ENCODE measurements at places on chromosomes 13 and 19.

DNA sequence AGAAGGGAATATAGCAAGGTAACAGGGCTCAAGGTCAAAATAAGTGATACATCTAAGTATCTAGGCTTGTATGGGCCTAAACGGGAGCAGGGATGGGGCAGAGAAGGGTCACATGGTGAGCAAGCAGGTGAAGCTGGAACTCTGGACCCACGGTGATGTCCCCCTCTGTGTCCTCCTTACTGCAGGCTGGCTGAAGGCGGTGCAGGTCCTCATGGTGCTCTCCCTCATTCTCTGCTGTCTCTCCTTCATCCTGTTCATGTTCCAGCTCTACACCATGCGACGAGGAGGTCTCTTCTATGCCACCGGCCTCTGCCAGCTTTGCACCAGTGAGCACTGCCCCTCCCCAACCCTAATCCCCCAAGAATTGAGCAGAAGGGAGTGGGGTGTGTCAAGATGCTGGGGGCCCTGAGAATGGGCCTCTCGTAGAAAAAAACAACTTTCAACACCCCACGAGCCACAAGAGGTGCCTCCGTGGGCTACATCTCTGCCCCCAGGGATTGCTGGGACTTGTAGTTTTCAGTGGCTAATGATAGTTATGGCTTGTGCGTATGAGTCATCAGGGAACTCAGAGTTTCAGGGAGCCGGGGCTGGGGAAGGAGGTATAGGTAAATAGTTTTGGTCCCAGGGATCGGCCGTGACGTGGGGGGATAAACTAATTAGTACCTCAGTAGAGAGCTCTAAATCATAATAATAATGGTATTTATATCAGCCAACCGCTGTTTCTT, 4.0 kb downstream of the EMP3 start:
- no peak for DNase-seq

DNA sequence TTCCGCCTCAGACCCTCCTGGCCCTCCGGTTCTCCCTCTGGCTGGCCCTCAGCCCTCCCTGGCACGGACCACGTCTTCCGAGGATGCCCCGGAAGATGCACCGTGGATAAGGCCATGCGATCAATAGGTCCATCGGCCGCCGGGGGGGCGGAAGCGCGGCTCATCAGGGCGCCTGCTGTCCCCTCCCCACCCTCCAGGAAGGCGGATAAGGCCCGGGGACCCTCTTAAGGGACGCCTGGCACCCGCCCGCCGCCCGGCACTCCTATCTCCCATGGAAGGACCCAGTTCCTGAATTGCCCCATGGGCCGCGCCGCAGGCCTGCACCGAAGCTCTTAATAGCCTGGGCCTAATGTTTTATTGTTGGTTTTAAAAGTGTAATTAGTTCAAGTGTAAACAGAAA, 46.2 kb upstream of the TCF3 start:
- DNase-seq: no peak

DNA sequence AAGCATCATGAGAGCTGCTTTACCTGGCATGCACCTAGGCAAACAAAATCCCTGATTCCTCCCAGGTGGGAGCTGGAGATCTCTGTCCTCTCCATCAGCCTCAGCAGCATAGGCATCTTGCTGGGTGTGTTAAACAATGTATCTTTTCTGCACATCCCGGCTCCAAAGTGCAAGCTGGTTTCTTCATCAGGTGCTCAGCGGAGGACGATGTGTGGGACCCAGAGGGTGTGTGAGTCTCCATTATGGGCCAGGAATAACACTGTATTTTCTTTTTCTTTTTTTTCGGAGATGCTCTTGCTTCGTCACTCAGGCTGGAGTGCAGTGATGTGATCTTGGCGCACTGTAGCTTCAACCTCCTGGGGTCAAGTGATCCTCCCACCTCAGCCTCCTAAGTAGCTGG, 9.9 kb downstream of the CNFN start:
- DNase-seq: no peak

GRCh38 chr13:61833228-61833627, 417.6 kb upstream of the PCDH20 start:
- DNase-seq: no peak

GRCh38 chr19:6533746-6534418, 3.1 kb downstream of the TNFSF9 start:
- no peak for DNase-seq

DNA sequence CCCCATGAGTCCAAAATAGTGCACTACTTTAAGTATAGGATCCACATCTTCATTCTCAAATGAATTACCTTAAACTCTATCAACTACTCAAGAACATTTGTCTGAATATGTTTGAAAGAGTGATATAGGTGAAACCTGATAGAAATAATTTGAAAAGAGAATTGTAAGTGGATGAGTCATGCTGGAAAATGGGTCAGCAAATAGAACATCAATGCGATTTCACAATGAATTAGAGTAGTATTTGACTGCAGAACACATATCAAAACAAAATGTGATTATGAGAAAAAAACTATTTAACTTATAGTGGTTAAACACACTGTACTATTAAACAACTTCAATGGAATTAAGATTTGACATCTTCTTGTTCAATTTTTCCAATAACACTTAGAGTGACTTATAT, 300.6 kb upstream of the KLHL1 start:
- DNase-seq: no peak

GRCh38 chr13:65937251-65937650, 1292.9 kb downstream of the PCDH9 start:
- DNase-seq: no peak

DNA sequence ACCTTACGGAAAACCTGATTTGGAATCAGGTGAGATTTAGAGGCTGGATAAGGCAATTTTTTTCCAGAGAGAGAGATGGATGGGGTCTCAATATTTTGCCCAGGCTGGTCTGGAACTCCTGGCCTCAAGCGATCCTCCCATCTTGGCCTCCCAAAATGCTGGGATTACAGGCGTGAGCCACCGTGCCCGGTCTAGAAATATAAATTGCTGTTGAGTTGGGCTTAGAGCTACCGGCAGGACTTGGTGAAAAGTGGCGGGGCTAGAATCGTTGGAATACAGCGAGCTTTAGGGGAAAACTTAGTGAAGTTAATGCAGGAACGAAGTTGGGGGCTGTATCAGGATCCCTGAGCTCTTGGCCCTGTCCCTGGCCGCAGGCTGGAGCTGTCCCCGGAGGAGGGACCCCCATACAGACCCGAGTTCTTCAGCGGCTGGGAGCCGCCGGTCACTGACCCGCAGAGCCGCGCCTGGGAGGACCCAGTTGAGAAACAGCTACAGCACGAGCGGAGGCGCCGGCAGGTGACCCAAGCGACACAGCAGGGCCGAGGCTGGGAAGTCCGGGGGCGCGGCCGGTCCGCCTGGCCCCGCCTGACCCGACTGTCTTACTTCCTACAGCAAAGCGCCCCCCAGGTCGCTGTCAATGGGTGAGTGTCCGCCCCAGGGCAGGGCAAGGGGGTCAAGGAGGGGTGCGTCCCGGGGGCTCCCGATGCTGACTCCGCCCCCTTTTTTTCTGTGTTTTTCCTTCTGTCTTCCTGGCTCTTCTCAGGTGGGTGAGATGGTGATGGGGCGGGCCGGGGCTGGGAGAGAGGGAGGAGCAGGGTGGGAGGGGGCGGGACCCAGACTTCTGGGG, 7.6 kb downstream of the EPS8L1 start:
- no peak for DNase-seq

DNA sequence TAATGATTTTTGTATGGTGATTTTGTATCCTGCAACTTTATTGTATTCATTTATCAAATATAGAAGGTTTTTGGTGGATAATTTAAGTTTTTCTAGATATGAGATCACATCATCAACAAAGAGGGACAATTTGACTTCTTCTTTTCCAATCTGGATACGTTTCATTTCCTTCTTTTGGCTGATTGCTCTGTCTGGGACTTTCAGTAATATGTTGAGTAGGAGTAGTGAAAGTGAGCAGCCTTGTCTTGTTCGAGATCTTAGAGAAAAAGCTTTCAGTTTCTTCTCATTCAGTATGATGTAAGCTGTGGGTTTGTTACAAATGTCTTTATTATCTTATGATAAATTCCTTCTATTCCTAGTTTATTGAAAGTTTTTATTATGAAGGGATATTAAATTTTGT, 352.0 kb upstream of the DACH1 start:
- no peak for DNase-seq

GRCh38 chr13:24272452-24273161, 36.8 kb upstream of the C1QTNF9 start:
- DNase-seq: peak; percentile 33

- DNase-seq: no peak
Observed at GRCh38 chr13:91058066-91058465, 289.4 kb upstream of the MIR17HG start.

- DNase-seq: no peak
Observed at GRCh38 chr19:14428882-14429416, 4.2 kb upstream of the PKN1 start.

- no peak for DNase-seq
Observed at GRCh38 chr19:31214086-31214485, 135.2 kb downstream of the TSHZ3 start.

- DNase-seq: no peak
Observed at GRCh38 chr13:89267734-89268133, 1596.6 kb downstream of the SLITRK5 start.

GRCh38 chr13:98056839-98057410, 86.0 kb upstream of the FARP1 start:
- DNase-seq: no peak

GRCh38 chr13:39888865-39889810, 233.7 kb downstream of the COG6 start:
- DNase-seq: no peak

DNA sequence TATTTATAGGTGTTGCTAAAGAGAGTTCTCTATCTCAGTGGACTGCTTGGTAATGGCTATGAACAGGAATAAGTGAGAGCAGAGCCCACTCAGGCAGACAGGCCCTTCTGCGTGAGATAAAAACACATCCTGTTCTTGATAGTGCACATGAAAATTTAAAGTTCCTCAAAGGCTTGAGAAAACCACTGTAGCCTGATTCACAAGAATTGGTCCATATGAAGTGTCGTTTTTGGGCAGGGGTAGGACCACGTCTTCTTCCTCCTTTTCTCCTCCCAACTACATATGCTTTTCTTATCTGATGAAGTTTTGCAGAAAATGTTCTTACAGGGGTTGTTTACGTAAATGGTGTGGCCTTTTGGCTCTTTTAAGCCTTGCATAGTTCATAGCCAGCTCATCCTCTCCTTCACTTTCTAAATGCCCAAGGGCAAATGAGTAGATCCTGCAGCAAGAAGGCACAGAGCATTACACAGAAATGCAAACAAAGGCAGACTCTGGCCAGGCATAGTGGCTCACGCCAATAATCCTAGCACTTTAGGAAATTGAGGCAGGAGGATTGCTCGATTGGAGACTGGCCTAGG, 53.8 kb downstream of the RNF6 start:
- no peak for DNase-seq

- no peak for DNase-seq
Observed at GRCh38 chr13:44052780-44053184, 173.1 kb downstream of the LACC1 start.

GRCh38 chr13:97179501-97179900, 42.6 kb upstream of the MBNL2 start:
- DNase-seq: no peak

DNA sequence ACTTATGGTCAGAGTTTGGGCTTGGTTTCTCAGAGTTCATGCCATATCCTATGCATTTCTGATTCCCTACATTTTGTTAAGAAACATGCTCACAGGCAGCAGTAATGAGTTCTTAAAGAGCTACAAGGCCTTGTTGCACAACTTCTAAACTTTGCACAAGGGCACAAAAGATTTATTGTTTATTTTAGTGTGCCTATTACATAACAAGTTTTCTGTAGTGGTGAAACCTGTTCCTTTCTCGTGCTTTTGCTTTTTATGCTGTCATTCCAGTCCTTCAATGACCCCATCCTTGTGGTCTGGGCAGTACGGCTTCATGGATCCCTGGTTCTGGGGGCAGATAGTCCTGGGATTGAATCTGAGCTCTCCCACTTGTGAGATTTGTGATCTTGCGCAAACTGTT, 17.8 kb downstream of the ZNF507 start:
- DNase-seq: no peak

GRCh38 chr19:47754206-47755064, 9.1 kb downstream of the NOP53 start:
- no peak for DNase-seq

- DNase-seq: no peak
Observed at GRCh38 chr19:29680937-29681336, 15.7 kb downstream of the PLEKHF1 start.

GRCh38 chr13:20832861-20833260, 59.1 kb upstream of the EEF1AKMT1 start:
- no peak for DNase-seq

DNA sequence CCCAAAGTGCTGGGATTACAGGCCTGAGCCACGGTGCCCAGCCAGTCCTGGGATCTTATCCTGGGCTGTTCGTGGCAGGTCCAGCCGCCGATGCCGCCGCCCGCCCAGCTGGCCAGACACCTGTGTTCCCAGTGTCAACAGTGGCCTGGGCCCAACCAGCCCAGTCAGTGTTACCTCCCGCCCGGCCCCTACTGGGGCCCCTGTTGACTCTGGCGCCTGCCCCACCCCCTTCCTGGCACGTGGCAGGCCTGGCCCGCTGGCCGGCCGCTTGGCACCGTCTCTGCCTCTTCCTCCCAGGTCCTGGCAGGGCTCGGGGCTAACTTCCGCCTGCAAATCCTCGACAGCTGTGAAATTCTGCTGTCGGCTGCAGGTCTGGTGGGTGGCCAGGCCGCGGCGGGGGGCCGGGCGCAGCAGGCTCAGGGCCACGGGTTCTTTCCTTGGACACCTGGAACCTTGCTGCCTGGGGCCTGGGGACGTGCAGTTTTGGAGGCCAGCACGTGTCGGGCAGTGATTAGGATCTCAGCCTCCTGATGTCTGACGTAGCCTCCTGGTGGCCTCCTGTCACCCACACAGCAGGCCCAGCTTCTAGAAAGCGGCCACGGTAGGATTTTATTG, 9.1 kb downstream of the ARID3A start:
- DNase-seq: peak; percentile 31

DNA sequence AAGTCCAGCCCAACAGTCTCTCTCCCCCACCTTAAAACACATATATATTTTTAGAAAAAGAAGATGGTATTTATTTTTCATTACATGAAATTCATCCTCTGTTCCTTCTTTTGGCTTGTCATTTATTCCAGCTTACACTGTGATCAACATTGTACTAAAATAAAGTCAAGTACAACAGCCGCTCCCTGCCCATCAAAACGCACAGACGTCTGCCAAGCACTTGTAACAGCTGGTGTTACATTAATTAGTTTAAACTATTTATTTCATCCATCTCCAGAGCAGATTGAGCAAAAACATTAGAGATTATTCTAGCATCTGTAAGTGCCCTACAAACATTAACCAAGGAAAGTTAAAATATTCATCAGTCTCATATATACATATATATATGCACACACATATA, 350.5 kb downstream of the DACH1 start:
- peak; percentile 87 for DNase-seq

All from NCI-H524 treated with DMSO at 0.1 percent for 48 hours (cell line).